IPS DF 6.9 (cell line): ENCODE measurements at places on chromosomes 5 and 9.

GRCh38 chr9:131062969-131063368, 33.4 kb upstream of the AIF1L start:
- no peak for DNase-seq

DNA sequence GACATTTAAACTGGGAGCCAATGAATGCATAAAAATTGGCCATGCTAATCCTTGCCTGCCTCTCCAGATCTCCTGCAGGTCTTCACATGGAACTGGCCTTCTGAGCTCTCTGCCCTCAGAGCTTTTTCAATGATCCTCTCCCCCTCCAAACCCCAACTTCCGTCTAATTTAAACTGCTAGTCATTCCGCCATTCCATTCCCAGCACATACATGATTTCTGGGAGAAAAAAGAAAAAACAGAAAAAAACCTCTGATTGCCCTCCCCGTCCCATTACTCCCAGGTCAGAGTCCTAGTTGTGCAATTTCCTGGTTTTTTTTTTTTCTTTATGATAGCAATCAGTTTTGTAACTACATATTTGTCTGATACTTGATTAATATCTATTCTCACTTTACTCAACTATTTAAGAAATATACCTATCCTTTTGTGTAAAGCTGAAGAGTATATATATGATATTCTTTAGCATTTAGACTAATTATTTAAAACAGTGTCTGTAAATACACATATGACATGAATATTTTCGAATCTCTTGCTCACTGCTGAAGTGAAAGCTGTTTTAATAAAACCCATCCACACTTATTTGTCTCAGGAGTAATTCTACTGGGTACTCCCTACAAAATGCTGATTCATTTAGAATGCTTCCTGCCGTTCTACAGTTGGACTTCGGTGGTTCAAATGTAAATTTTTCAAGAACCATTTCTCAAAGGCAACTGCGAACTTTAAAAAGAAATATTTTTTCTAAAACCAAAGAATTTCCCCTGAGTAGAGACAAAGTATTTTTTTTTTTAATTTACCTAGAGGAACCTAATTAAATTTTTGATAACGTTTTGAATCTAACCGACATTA, 1.6 kb downstream of the HINT1 start:
- no peak for DNase-seq

DNA sequence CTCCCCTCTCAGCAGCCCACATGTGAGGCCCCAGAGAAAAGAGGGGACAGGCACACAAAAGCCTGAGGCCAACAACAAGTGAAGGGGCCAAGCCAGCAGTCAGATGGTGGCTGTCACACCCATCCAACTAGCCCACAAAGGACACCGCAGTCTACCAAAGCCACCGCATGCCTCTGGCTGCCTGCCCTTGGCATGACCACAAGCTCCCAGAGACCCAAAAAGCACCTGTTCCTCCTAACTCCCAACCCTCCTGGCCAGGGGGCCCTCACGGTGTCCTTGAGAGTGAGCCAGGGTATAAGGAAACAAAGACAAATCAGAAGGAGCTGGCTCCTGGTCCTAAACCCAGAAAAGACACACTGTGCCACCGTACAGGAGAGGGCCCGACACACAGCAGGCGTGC, 77.8 kb upstream of the LRRTM2 start:
- DNase-seq, result no peak

- no peak for DNase-seq
These were observed 44.6 kb downstream of the FOCAD start for GRCh38 chr9:20728493-20729220.

DNA sequence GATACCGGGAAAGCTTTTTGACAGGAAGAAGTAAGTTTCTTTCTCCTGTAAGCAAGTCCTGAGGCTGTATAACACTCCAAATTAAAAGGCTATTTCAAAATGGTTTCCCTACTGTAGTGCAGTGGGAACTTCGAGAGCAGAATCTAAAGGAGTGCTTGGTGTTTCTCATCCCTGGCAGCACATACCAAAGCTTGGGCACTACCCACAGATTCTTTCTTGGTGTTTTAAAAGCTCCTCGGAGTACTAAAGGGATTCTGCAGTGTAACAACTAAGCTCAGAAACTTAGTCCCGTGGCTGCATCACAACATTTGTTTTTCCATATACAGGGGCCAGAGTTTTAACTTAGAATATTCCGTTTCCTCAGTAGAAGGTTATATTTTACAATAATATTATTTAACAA, 5.6 kb upstream of the APC start:
- no peak for DNase-seq

- DNase-seq, result no peak
These were observed 60.4 kb upstream of the ERCC6L2 start for GRCh38 chr9:95815133-95815532.

DNA sequence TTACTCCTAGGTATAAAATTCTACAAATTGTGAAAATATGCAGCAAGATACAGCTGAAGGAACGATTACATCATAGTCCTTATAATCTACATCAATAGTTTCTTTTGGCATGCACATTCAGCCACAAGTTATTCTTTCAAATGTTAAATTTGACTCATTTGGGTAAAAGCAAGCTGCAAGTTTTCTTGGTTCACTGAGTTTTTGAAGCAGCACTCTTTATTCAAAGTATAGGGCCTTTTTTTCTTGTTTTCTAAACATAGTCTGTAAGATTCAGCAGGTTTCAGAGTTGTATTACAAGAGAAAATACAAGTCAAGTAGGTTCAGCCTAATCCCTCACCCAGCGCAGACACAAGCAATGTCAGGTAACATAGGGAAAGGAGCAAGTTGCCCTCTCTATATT, 981.5 kb downstream of the PTPRD start:
- no peak for DNase-seq

GRCh38 chr9:123998970-123999621, 12.5 kb upstream of the LHX2 start:
- no peak for DNase-seq

GRCh38 chr5:179680014-179680779, 637 bp downstream of the CBY3 start:
- no peak for DNase-seq

- no peak for DNase-seq
These were observed 23.8 kb upstream of the NPM1 start for GRCh38 chr5:171363846-171364245.

GRCh38 chr9:16651446-16651964, 219.0 kb downstream of the BNC2 start:
- no peak for DNase-seq

DNA sequence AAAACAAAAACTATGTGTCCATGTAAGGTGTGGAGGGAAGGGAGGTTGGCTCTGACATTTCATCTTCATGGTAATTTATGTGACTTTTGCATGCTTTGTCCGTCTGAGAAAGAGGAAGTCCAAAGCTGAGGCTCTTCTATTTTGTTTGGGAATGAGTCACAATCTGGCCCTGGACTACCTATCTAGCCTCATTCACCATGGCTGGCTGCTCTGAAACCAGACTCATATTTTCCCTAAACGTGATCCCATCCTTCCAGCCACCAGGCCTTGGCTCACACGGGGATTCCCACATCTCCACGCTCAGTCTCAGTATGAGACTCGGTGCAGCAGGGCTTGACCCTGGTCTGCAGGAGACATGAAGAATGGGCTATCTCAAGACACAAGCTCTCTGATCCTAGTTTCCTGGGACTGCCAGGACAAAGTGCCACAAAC, 672.8 kb downstream of the ACTL7B start:
- no peak for DNase-seq

DNA sequence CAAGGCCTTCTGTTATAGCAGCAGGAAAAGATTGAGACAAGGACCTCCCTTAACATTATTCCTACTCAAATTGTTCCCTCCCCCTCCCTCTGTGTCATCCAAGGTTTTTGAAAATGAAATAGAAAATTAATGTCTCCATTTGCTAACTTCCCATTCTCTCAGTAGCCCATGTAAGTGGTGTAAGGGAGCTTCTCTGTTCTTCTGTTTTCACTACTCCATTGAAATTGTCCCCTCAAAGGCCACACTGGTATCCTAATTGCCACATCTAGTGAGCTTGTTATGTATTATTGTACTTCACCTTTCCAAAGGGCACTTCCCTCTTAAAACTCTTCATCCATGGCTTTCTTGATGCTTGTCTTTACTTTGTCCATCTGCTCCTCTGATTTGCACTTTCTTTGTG, 131.2 kb upstream of the PIK3R1 start:
- no peak for DNase-seq

- DNase-seq, result no peak
These were observed 94.8 kb upstream of the SPATA31C2 start for GRCh38 chr9:88233091-88233490.

GRCh38 chr5:43802651-43803050, 199.7 kb downstream of the NNT start:
- DNase-seq, result no peak

GRCh38 chr9:123120131-123120530, 86.7 kb downstream of the GPR21 start:
- DNase-seq, result no peak

- DNase-seq, result no peak
These were observed 9.5 kb downstream of the LPCAT1 start for GRCh38 chr5:1514027-1514818.

DNA sequence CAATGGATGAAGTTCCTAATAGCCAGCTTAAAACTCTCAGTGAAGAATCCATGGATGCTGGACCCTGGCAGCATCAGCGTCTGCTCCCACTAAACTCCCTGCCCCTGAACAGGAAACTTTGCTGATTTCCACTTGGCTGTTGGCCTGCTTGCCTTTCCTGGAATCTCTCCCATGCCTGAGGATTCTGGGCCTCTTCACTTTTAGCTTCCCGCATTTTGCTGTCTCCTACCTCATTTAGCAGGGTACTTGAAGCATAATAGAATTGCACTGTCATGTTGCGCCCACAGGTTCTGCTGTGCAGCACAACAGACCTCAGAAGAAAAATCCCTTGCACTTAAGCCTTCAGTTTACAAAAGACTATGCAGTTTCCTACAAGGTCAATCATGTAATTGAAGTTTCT, 127.6 kb downstream of the DROSHA start:
- DNase-seq, result no peak

DNA sequence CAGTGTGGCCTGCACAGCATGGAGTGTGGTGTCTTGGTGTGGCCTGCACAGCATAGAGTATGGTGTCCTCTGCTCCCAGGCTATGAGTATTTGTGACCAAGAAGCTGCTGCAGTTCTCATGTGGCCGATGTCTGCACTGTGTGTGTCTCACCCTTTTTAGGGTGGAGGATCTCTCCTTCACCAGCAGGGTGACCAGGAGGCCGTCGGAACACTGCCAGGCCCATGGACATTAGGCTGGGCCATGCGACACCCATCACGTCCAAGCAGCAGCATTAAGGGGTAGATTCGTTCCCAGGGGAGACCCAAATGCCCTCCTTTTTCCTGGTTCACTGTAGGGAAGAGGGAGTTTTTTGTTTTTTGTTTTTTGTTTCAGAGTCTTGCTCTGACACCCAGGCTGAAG, 115.3 kb upstream of the SPIN1 start:
- no peak for DNase-seq

DNA sequence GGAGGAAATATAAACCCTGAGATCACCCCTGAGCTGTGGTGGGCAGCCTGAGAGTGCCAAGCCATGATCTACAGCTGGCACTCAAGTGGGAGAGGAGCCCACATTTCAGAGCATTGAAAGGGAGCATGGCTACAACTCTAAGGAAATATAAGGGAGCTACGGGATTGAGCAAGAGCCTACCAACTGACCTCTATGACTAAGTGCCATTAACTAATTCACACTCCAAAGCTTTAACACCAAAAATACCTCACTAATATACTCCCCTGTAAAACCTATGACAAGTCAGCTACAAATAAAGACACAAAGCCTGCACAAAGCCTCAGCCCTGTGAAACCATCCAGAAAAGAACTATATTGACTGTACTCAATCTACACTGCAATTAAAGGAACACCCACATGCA, 286.8 kb upstream of the RPS23 start:
- DNase-seq, result no peak
